ENCODE measurements at places on chromosomes 7 and 10.

DNA sequence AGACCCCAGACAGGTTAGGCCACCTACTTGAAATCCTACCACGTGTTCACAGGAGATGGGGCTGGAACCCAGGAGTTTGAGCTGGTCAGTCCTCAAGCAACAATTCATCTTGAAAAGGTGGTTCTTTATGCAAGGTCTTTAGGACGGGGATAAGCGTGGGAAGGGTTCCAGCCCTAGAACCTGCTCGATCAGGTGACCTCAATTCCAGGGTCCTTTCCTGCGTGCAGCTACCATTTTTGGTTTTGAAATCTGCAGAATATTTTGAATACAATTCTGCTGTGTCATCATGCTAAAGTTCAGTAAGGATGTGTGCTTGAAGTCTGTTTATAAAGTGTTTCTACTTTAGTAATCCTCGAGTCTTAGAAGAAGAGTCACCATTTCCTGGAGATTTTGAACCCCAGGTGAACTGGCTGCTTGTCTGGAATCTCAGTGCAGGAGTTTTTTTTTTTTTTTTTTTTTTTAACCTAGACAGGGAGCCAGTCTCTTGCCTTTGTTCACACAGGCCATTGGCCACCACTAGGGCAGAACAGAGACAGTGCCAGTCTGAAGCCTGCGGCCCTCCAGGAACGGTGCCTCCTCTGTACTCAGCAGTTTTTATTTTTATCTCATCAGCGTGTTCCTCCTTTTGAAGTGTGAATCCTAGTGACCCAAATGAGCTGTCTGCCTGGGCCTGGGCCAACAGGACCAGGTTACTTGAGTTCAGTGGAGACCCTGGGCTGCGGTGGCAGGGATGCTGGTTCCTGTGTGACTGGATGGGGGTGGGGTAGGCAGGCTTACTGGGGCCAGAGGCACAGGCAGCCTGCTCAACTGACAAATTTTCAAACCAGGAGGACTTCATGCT lies 54.6 kb downstream of the EEPD1 start:
- DNase-seq, result no peak

DNA sequence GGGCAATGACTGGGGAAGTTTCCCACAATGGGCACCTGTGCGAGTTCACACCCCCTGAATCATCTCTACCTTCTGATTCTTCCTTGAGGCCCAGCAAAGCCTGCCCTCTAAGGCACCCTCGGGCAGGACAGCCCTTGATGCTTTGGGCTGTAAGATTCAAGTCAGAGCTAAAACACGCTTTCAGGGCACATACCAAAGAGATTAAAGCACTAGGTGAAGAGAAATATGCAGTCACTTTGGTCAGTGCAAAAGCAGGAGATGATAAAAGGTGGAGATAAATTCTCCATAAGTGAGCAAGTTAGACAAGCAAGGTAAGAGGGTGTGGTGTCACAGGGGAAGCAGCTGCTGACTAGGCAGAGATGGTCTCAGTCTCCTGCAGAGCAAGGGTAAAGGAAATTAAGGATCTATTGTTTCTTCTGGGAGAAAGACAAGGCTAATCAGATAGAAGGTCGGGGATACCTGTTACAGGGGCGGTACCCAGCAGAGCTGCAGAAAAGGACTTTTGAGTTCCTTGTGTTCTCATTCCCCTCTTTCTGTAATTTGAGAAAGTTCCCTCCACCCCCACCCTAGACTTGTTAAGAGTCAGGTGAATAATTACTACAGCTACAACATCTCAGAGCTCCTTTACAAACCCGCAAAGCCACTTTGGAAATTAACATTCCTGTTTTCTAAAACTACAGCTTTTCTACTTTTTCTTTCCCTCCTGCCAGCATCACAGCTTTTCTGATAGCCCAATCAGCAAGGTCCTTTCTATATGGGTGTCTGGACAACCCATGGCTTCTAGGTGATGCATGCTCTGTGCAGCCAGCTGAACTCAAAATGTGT lies 26.4 kb downstream of the PDLIM1 start:
- DNase-seq, result no peak

DNA sequence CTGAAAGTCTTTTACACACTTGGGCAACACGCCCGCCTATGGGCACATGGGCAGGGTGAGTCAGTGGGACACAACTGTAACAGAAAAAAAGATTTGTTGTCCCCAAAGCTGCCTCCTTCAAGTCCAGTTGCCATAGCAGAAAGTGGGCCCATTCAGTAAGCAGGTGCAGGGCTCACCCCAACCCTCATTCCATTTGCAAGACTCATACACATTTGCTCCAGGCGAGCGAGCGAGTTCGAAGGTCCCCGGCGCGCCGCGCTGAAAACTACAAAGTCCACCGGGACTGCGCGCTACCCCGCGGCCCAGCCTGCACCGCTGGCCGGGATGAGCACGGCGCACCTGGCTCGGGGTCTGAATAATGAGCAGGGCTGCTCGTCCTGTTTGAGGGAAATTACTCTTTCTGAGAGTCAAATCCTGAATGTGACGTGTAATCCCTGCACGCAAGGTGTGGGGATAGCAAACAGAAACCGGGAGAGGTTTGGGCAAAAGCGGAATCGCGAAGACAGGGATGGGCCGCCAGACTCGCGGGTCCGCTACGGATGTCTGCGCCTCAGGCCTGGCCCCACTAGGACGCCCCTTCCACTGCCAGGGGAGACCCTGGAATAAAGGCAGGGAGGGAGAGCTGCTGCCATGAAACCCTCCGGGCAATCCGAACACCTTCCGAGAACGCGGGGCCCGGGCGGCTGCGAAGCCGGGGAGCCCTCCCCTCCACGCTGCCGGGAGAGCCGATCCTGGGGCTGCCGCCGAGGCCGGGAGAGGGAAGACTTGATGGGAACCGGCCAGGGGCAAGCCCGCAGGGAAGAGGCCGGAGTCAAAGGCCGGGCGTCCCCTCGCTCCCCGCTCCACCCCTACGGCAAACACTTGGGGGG lies 982 bp downstream of the COBL start:
- DNase-seq, result no peak

DNA sequence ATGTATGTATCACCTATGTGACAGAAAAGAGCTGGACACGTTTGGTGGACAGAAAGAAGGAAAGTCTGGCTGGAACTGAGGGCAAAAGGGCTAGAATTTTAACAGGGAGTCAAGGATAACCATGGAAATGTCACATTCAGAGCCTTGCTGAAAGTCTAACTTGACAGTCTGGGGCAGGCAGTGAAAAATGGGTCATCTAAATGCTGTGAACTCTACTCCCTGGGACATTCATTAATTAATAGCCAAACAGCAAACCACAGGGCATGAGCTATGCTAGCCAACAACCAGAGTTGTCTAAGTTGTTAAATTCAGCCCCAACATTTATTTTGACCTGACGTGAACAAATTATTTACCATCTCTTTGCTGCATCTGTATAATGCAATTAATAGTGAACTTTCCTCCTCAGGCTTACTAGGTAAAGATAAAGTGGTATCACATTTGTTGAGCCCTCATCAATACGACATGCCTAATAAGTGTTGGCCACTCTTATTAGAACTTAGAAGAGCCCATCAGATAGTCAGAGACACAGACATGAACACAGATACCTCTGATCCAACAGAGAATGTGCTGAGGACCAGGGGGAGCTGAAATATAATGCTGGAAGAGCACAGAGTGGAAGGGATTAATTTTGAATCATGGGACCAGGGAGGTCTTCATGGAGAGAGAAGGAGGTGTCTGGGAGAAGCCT lies 109.9 kb downstream of the SORCS1 start:
- no peak for DNase-seq

GRCh38 chr10:11861811-11862428 lies 38.8 kb downstream of the PROSER2 start:
- DNase-seq, result no peak

GRCh38 chr7:127809261-127809702 lies 157.3 kb downstream of the SND1 start:
- no peak for DNase-seq

DNA sequence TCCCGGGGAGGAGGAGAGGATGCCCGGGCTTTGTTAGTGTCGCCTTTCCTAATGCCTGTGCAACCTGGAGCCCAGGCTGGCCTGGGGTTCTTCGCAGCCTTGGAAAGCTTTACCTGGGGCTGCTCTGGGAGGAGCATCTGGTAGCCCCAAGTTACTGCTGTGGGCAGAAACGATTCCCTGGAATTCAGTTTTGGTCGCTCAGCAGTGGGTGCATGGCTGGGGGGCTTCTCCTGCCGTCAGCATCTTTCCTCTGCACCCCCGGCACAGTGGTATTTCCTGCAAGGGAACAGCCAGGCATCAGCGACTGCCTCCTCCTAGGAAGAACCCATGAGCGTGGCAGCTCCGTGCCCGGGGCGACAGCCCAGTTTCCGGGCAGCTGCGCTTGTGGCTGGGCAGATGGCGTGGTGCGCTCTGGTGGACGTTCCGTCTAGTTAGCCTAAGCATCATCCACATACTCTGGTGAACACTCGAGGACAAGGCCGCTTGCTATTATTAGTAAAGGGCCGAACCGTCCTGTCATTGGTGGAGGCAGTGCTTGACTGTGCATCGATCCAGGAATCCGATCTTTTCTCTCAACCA lies 107.0 kb upstream of the BTBD16 start:
- no peak for DNase-seq

DNA sequence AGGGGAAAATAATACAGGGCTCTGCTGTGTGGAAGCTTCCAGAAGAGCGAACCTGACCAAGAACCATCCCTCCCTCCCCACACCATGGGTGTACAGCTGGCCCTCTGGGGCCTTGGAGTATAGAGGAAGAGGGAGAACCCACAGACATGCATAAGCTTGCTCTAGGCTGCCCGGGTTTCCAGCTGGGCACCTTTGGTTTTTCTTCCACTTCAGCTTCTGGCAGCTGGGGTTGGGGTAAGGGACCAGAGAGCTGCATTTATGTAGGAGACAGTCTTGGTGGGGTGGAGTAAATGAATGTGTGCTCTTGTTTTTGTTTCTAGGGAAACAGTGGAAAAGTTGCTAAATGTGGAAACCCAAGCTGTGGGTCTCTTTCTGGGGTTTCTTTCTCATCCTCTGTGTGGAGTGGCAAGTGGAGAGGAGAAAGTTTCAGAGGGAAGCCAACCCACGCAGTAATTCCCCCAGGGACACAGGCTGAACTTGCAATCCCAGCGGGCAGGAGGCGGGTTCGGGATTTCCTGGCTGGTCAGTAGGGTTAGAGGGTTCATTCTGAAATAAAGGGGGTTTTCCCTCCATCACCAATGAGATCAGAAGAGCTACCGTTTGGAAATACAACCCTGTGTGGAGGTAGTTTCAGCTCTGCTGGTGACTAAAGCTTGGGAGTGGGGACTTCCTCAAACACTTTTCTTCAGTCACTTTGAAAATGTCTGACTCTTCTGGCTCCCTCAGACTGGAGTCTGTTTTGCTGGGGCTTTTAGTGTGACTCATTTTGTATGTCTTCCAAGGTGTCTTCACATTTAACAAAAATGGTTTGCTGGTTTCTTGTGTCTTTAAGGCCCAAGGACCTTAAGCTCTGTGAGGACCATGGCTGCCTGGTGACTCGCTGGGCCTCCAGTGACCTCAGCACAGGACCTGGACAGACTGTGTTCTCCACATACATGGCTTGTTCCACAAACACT lies 22.2 kb upstream of the SRGN start:
- DNase-seq, result no peak

- DNase-seq, result no peak
Measured at GRCh38 chr7:33339074-33339790, 209.9 kb downstream of the BBS9 start.

- DNase-seq, result no peak
Measured at GRCh38 chr10:61097026-61097425, 153.0 kb upstream of the RHOBTB1 start.

DNA sequence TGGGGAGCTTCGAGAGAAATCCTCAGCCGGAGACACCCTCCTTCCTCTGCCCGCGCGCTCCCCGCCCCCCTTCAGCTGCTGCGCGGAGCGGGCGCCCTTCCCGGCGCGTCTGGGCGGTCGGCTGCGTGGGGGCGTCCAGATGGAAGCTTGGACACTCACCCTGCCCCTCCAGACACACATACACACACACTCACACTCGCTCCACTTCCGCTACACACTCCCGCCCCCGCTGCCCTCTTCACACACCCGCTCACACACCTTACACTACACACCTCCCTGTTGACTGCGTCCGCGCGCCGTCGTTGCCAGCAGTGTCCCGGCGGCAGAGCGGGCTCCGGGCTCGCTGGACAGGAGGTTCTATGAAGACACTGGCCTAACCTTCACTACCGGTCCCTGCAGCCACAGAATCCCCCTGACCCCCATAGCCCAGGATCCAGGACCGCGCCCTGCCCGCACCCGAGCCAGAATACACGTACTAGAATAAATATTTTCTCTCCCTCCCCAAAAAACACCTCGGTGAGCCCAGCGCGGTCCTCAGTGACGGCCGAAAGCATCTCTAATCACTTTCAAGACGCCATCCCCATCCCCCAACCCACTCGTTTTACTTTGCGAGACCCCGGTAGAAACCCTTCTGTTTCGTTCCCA lies 1.1 kb upstream of the EGR2 start:
- peak; percentile 16 for DNase-seq

DNA sequence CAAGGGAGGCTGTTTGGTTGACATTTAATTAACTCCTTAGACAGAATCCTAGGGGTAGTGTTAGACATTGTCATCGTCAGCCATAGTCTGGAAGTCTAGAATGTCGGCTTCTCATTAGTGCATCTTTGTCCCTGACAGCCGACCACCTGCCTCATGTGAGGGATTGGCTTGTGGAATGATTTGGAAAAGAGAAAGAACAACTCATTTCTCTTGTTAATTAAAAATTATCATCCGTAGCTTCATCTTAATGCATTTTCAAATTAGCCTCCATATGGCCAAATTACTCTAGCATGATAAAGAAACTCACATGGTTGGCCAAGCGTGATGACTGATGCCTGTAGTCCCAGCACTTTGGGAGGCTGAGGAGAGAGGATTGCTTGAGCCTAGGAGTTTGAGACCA lies 97.7 kb upstream of the PARD3 start:
- no peak for DNase-seq

- DNase-seq, result no peak
Measured at GRCh38 chr10:505419-505818, 184.0 kb downstream of the DIP2C start.

GRCh38 chr10:28012990-28013515 lies 14.2 kb upstream of the ODAD2 start:
- DNase-seq, result no peak

GRCh38 chr10:119425881-119426170 lies 116.7 kb downstream of the RGS10 start:
- DNase-seq, result no peak

DNA sequence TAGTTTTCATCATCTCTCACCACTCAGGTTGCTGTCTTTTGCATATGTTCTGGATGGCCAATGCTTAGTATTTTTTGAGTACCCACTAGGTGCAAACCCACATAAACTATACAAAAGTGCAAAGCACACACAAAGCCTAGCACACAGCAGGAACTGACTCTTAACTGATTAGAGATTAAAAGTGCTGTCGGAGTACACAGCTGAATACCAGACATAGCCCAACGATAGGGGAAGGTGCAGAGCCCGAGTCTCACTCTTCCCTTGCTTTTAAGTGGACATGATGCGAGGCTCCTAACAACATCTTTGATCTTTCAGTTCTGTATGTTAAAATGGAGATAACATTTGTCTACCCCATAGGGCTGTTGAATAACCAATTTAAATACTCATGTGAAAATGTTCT lies 90.8 kb downstream of the DPY19L1 start:
- no peak for DNase-seq

- no peak for DNase-seq
Measured at GRCh38 chr10:126060261-126060931, 164.0 kb downstream of the FANK1 start.

GRCh38 chr10:131312478-131312836 lies 936 bp upstream of the TCERG1L start:
- DNase-seq, result no peak

GRCh38 chr7:158470336-158470735 lies 117.3 kb downstream of the PTPRN2 start:
- no peak for DNase-seq
